GM03348 (cell line): ENCODE measurements at places on chromosomes 2 and 18.

- no peak for DNase-seq
Measured at GRCh38 chr18:388200-388599, 112.3 kb downstream of the COLEC12 start.

DNA sequence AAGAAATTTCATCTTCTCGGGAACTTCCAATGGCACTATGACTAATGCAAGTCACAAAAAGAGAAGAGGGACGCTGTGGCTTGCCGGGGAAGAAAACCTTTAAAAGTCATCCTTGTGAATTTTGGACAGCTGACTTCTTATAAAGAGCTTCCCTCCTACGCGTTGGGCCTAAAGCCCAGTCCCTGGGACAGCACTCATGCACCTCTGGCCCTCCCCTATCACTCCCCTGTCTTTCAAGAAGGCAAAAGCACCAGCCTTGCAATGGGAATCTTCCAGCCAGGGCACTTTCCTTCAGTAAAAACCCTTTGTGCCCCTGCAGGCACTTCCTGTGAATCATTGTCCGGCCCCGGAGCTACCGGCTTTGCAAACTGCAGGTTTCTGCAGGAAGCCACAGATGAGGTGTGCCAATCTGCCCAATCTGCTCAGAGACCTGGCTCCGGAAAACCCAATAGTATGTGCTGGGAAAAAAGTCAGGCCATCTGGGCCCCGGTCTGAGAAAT is 7.1 kb downstream of the MREG start:
- DNase-seq = no peak

- peak; percentile 66 for DNase-seq
Measured at GRCh38 chr2:37610638-37611289, 60.7 kb downstream of the CDC42EP3 start.

DNA sequence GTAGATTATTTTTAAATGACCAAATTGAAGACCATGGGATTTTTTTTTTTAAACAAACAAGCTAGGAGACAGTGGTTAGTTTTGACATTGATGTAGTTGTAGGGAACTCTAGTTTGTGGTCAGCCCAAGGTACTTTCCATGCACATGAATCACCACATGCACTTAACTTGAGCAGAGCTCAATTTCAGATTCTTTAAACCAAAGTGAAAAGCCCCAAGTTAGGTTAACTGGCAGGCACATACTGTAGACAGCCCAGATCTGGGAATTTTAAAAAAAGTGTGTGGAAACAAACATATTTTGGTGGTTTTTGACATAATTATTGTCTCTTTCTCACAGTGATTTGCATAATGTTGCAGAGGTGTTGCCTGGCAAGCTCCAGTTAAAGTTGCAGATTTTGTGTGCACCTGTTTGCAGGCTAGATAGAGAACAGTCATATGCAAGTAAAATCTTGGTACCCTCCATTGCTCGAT is 88.4 kb downstream of the BCL2L11 start:
- DNase-seq = peak; percentile 35

DNA sequence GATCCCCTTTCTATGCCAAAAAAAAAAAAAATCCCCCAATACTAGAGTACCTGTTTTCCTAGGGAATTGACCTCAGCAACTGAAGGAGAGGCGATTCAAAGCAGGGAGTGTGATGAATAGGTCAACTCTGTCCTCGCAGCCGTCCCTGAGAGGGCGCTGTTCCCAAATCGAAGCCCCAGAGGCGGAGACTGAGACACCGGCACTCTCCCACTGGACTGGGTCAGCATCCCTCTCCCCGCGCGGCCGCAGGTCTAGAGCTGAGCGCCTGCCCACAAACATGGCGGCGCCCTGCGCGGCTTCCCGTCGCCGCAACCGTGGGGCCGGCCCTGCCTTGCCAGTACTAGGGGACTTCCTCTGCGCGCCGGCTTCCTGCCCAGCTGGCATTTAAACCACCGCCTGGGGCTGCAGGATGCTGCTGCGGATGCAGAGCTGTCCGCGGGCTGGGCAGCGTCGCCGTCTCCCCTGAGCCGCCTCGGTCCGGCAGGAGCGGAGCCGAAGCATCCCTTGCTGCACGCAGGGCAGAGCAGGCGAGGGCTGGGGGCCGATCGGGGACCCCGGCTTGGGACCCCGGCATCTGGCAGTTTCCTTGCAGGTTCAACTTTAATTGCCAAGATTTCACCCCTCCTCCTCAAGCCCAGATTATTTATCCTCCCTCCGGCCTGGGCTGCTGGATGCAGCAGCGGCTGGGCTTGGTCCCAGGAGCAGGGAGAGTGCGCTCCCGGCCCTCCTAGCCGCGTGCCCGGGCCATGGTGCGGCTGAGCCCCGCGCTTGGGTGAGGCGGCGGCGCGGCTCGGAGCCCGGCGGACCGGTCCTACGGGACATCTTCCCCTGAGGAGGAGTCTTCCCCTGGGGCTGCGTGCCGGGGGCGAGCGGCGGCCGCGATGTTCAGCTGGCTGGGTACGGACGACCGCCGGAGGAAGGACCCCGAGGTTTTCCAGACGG is at the start of gene EHD3:
Gene EHD3, plus strand, starts transcription at position 412 of the 942 bp plus-strand sequence. Its CDS starts 470 bp downstream, at position 882.
- DNase-seq = peak; percentile 95

GRCh38 chr2:23590241-23590869 is 205.4 kb downstream of the KLHL29 start:
- no peak for DNase-seq

DNA sequence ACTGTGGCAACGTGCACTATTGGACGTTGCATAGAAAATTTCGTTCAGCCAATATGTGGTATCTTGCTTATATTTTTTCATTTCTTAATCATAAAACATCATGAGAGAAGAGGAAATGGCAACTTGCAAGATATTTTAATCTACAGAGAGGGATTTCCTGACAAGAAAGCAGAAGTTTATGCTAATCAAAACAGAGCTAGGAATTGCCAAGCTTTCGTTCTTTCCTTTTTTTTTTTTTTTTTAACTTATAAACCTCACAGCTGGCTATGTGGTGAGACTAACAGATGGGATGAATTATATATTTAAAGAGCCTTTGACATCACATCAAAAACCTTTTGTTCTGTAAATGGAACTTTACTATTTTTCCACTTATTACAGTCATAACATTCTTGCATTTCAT is 1136.9 kb upstream of the TMEFF2 start:
- no peak for DNase-seq

DNA sequence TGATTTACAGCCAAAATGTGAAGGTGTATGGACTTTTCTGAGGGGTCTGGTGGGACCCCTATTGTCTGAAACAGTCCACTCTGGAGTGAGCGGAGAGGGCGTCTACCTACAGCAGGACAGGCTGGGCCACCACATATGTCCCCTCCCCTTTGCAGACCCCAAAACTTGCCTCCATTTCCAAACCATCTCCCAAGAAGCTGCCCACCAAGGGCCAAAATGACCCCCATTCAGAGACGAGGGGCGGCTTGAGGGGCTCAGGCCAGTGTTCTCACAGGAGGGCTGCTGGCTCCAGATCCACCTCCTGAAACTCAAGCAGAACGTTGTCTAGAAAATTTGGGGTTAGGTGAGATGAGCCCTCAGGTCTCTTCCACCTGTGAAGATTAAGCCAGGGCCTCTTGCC is 161.1 kb upstream of the SALL3 start:
- no peak for DNase-seq

GRCh38 chr18:58324824-58325480 is 280.9 kb downstream of the NEDD4L start:
- DNase-seq = no peak

DNA sequence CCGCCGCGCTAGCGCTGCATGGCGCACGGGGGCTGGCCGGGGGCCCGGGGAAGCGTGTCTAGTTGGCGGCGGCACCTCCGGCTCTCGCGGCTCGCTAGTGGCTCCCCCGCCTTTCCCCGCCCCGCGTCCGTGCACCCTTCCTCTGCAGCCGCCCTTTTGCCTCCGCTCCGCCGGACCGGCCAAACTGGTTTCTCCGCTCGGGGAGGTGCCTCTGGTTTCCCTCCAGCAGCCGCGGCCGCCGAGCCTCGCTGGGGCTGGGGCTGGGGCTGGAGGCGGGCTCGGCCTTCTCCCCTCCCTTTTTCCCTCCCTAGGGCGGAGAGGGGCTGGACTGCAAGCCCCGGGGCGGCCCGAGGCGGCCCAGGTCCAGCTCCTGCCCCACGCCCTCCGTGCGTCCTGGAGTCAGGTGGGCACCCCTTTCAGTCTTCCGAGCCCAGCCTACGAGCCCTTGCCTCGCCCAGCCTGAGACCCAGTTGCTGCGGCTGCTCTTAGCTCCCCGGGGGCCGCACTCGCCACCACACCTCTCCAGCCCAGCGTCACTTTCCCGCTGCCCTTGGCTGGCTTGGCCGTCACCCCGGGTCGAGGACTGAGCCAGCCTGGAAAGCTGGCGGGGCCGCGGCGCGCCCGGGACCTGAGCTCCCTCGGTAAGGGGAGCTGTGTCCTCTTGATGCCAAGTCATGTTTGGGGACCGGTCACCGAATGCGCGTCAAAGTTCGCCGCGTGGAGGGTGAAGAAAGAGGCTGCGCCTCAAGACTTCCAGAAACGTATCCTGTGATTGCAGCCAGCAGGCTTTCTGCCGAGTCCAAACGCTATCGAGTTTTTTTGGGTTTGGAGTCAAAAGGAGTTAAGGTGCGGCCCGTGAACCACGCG is at the start of gene ATP8B1:
Gene ATP8B1, minus strand, starts transcription at position 213 of the 867 bp plus-strand sequence. CDS start 71,508 bp downstream, outside the sequence.
- DNase-seq = peak; percentile 92

GRCh38 chr18:45839414-45840395 is 14.2 kb downstream of the SIGLEC15 start:
- DNase-seq = peak; percentile 84

- peak; percentile 22 for DNase-seq
Measured at GRCh38 chr2:171509945-171510731, 12.1 kb upstream of the CYBRD1 start.

DNA sequence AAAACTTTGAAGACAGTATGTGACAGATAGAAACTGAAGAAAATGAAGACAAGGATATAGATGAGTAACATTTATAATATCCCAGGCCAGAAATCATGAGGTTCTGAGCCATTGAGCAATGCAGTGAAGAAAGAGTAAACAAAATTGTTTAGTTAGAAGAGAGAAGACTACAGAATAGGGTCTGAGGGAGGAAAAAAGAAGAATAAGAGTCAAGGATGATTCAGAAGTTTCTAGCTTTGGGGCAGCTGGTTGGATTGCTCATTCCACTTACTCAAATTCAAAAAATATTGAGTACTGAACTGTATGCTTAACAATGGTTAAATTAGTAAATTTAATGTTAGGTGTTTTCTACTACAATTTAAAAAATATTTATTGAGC is 155.0 kb upstream of the OTX1 start:
- no peak for DNase-seq

- DNase-seq = peak; percentile 42
Measured at GRCh38 chr2:218230882-218231281, 13.9 kb downstream of the ARPC2 start.

- peak; percentile 15 for DNase-seq
Measured at GRCh38 chr18:73793386-73793785, 354.2 kb downstream of the FBXO15 start.

GRCh38 chr2:84083984-84084383 is 375.1 kb downstream of the SUCLG1 start:
- DNase-seq = no peak

DNA sequence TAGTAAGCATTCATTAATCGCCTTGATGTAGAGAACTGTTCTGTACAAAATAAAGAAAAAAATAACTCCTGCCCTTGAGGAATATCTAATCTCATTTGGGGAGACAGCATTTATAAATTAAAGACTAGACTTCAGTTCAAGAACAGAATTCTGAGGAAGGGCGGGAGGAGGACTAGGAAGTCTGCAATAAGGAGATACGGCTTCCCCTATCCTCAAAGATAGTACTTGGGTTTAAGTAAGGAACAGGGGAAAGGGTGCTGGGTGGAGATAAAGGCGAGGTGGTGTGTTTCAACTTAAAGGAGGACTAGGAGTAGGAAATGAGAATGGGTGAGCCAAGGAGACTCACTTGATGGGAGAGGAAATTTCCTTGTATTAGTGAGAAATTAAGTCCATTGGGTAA is 121.9 kb upstream of the MSTN start:
- no peak for DNase-seq

- DNase-seq = no peak
Measured at GRCh38 chr2:1784087-1784486, 39.8 kb upstream of the PXDN start.

- DNase-seq = no peak
Measured at GRCh38 chr18:3279201-3280185, 17.6 kb downstream of the MYL12B start.

- no peak for DNase-seq
Measured at GRCh38 chr2:181743723-181744031, 63.4 kb upstream of the NEUROD1 start.

DNA sequence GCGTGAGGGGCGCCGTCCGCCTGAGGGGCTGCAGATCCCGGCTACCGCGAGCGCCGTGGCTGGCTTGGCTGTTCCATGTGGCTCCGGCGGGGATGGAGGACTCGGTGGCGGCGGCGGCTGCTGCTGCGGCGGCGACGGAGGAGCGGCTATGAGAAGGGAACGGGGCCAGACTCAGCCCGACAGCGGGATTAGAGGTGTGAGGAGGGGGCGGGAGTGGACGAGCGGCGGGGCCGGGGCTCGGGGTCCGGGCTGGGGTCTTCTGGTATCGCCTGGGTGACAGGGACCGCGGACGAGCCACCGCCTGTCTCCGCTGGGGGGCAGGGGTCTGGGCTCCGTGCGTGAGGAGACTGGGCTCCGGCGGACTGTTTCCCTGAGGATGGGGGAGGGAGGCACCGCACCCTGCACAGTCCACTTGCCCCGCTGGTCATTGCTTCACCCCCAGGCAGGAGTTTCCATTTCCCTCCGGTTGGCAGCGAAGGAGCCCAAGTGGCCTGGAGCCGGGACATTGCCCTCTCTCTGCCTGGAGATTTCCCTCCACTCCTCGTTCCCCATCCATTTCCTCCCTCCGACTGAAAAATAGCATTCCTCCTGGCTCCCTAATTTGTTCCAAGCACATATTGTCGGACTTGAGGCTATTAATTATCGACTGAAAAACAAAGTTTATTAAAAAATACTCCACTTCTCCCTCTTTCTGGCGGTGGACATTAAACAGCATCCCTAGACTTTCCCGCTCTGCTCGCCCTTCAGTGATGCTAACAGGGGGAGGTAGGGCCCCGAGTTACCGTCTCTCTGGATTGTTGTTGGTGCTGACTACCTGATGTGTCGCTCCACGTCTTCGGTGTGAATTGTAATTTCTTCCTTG is 577 bp downstream of the EHBP1 start:
- peak; percentile 67 for DNase-seq

GRCh38 chr18:11785444-11786055 is 65.7 kb upstream of the CHMP1B start:
- DNase-seq = no peak

DNA sequence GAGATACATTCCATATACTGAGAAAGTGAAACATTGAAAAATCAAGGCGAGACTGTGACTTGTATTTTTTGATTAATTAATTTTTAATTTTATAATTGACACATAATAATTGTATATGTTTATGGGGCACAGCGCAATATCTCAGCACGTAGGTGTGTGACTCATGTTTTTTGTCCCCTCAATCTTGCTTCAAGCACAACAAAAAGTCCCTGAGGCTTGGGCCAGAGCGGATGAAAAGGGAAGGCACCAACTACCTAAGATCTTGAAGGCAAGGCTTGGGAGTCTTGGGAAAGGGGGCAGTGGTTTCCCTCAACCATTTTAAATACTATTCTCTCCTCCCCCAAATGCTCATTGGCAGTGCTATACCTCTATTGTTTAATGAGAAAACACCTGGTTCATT is 9.9 kb downstream of the SGPP2 start:
- no peak for DNase-seq

- no peak for DNase-seq
Measured at GRCh38 chr18:4172196-4173100, 282.7 kb downstream of the DLGAP1 start.
